ENCODE measurements at places on chromosomes 3 and 15. TPM values are rescaled to one million over a fixed set of nuclear protein-coding genes. Genes with fewer than 3 reads are reported as not detected.

The CYP8B1 gene
- 0.83 TPM for polyA plus RNA-seq

The SLC22A13 gene
- polyA plus RNA-seq, result 1.7 TPM

The VIPR1 gene
- 0.74 TPM for polyA plus RNA-seq

The POLQ gene
- 6.8 TPM for polyA plus RNA-seq

The ALPK3 gene
- 15.9 TPM for polyA plus RNA-seq

The TGFBR2 gene
- polyA plus RNA-seq, result 122 TPM

The DNAH1 gene
- polyA plus RNA-seq, result 6.5 TPM

The GCSAM gene
- polyA plus RNA-seq, result 0.86 TPM

The MAN2C1 gene
- polyA plus RNA-seq, result 111 TPM

The WDR82 gene
- 116 TPM for polyA plus RNA-seq

The NOX5 gene
- polyA plus RNA-seq, result 0.38 TPM

The CSPG4 gene
- 6.9 TPM for polyA plus RNA-seq

The PPM1L gene
- 8.0 TPM for polyA plus RNA-seq

The ACSBG1 gene
- polyA plus RNA-seq, result 1.1 TPM

The GREM1 gene
- 0.20 TPM for polyA plus RNA-seq

The RGMA gene
- 8.1 TPM for polyA plus RNA-seq

The FBXL22 gene
- polyA plus RNA-seq, result 1.6 TPM

The SNRPN gene
- 272 TPM for polyA plus RNA-seq

The CFAP20DC gene
- polyA plus RNA-seq, result 5.0 TPM

The UBE3A gene
- polyA plus RNA-seq, result 111 TPM

The AQP9 gene
- polyA plus RNA-seq, result 0.08 TPM

The C2CD4A gene
- polyA plus RNA-seq, result 0.20 TPM

The LINGO1 gene
- 16.6 TPM for polyA plus RNA-seq

The CALML4 gene
- 36.5 TPM for polyA plus RNA-seq

The TP63 gene
- 0.58 TPM for polyA plus RNA-seq

The PLA2G4D gene
- polyA plus RNA-seq, result 0.04 TPM

The DAZL gene
- polyA plus RNA-seq, result not detected

The DPPA2 gene
- 1.4 TPM for polyA plus RNA-seq

The TAGLN3 gene
- 1.4 TPM for polyA plus RNA-seq

The CKMT1A gene
- polyA plus RNA-seq, result 3.8 TPM

The CPN2 gene
- polyA plus RNA-seq, result 0.11 TPM

The OR5H14 gene
- polyA plus RNA-seq, result not detected

The LRRFIP2 gene
- polyA plus RNA-seq, result 40.5 TPM

The GPR160 gene
- 36.3 TPM for polyA plus RNA-seq

The IQCH gene
- 7.6 TPM for polyA plus RNA-seq

The GHRL gene
- 2.7 TPM for polyA plus RNA-seq

The EXD1 gene
- polyA plus RNA-seq, result not detected

The HDC gene
- 0.85 TPM for polyA plus RNA-seq

The GPR156 gene
- 3.6 TPM for polyA plus RNA-seq

The THAP10 gene
- polyA plus RNA-seq, result 9.4 TPM

The GOLGA6L6 gene
- not detected for polyA plus RNA-seq

The PRTG gene
- 13.5 TPM for polyA plus RNA-seq

The RETNLB gene
- polyA plus RNA-seq, result not detected

The HRH1 gene
- 2.3 TPM for polyA plus RNA-seq

The MUC20 gene
- 17.7 TPM for polyA plus RNA-seq

The AP3B2 gene
- 2.8 TPM for polyA plus RNA-seq
